ENCODE measurements at places on chromosomes 2 and 18.

DNA sequence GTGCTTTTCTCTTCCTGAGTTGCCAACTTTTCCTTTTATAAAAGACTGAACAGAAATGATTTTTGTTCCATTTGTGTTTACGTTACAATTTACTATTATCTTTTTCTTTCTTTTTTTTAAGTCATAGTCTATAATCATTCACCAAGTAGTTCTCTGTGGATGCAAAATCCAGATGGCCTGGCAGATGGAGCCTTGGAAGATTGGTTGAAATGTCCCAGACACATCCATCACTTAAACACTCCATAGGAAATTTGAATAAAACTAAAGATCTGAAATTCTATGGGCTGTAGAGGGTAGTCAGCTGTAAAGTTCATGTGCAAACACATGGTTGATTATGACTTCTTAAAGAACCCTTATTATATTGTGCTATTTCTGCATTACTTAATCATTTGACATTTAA lies 164.8 kb upstream of the DOCK10 start:
- no peak for DNase-seq

GRCh38 chr2:217008794-217009193 lies 148.9 kb upstream of the TNP1 start:
- no peak for DNase-seq

DNA sequence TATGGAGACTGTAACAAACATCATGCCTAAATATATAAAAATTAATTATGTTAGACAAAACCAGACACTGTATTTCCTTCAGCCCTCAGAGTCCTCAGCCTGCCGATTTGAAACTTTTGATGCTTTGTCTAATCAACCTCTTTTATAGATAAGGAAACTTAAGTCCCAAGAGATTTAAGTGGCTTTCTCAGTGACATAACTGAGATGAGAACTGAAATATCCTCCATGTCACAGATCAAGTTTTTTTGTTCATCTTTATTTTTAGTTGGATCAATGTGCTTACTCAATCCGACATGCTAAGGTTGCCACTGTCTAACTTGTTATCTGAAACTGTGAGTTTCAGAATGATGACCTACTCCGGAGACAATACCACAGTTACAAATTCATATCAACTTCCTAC lies 72.3 kb downstream of the BARD1 start:
- DNase-seq, result no peak

- no peak for DNase-seq
Measured at GRCh38 chr2:160505256-160505655, 11.6 kb upstream of the RBMS1 start.

DNA sequence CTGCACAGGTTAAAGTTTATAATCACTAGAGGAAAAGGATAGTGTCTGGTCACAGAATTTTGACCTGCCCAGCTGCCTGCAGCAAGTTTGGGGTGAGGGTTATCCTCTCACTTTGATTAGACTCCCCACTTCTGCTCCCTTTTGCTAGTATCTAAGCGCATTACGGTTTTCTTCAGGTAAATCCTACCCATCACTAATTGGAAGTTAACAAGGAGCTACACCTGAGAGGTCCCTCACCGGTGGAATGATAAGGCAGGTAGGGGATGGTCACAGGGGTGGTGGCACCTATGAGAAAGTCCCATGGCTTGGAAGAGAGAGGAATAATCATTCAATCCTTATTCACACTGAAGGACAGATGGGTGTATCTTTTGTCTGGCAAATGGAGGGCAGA lies 7.6 kb downstream of the BCL2 start:
- DNase-seq, result no peak

- no peak for DNase-seq
Measured at GRCh38 chr18:55983433-55983832, 395.4 kb upstream of the TCF4 start.

- no peak for DNase-seq
Measured at GRCh38 chr2:240449764-240450531, 14.5 kb downstream of the GPC1 start.

- DNase-seq, result peak; percentile 78
Measured at GRCh38 chr2:241965931-241966412, 96.4 kb downstream of the RTP5 start.

GRCh38 chr18:58196881-58197872 lies 153.2 kb downstream of the NEDD4L start:
- DNase-seq, result no peak

DNA sequence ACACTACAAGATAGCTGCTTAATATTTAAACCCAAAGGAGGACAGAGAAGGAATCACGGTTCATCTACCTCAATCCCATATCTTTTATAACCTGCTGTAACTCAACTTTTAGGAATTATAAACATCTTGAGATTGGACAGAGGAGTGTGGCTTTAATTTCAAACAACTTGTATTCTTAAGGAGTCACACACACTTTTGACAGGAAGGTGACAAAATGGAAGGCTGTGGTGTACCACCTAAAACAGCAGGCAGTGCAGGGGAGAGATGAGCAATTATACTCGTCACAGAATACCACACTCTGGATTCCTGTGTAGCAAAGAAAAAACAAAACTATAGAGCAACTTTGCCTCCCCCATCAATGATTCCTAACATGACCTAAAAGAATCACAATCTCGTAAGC lies 194.8 kb downstream of the ZEB2 start:
- DNase-seq, result peak; percentile 75

- DNase-seq, result no peak
Measured at GRCh38 chr2:116747103-116747502, 1067.4 kb upstream of the DDX18 start.

- DNase-seq, result no peak
Measured at GRCh38 chr2:44578471-44579093, 216.8 kb downstream of the CAMKMT start.

GRCh38 chr2:172962824-172963223 lies 112.8 kb upstream of the MAP3K20 start:
- DNase-seq, result no peak

DNA sequence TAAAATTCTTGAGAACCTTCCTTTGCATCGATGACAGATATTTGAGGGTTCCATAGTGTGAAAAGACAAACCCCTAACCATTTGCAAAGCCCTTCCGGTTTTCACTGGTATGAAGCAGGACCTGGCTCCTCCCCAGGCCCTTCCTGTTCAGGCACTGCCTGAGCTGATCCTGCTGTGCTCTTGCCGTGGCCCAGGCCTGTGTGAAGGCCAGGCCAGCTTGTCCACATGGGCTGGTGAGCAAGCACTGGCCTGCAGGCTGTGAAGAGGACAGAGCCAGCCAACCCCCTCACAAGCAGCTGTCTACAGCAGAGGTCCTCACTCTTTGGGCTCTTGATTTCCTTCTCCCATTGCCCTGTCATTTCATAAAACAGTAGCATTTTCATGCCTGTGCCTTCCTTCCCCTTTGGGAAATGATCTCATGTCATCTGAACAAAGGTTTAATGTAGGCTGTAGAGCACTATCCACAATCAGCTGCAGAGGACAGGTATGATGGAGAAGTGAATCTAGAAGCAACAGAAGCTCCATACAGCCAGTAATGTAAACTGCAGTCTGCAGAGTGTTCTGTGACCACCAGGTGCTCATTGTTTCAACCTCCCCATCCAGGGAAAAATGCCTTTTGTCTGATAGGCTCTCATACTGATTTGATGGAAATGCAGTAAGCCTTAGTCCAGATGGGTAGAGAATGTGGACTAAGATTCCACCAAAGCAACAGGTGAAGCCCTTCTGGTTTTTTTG lies 19.8 kb downstream of the MPHOSPH10 start:
- no peak for DNase-seq

DNA sequence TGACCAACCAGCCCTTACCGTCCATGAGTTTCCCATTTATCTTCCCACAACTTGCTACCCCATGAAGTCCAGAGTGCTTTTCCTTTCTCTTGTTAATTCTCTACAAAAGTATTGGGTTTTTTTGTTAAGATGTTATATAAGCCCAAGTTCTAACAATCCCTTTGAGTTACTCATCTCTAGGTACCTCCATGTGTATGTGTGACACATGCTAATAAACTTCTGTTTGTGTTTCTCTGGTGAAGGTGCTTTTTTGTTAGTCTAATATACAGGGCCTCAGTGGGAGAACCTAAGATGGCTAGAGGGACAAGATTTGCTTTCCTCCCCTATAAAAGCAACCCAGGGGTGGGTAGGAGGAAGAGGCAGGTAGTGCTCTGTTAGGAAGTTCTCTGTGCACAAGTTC lies 31.8 kb upstream of the RMDN2 start:
- no peak for DNase-seq
